ENCODE measurements at places on chromosomes 13 and 19. TPM values are rescaled to one million over a fixed set of nuclear protein-coding genes. Genes with fewer than 3 reads are reported as not detected.

LATS2 gene
- total RNA-seq, result 2.2 TPM

PNMA8B gene
- not detected for total RNA-seq

ZNF439 gene
- 3.3 TPM for total RNA-seq

C19orf67 gene
- 0.54 TPM for total RNA-seq

EEF1AKMT1 gene
- 14.6 TPM for total RNA-seq

SYNE4 gene
- total RNA-seq, result 2.9 TPM

Measured in activated CD4-positive, alpha-beta T cell treated with anti-CD3 and anti-CD28 coated beads, Interleukin-2, amount 10 ng/mL, durations not matched to agents 24 days and 14 days (primary cell).